RKO (cell line): ENCODE measurements at places on chromosomes 16 and 17.
A peak's percentile ranks its signal among the peaks of the same experiment; 100 is the strongest.

- DNase-seq: no peak
These were observed 399.4 kb downstream of the NPIPA7 start for GRCh38 chr16:16778332-16778731.

DNA sequence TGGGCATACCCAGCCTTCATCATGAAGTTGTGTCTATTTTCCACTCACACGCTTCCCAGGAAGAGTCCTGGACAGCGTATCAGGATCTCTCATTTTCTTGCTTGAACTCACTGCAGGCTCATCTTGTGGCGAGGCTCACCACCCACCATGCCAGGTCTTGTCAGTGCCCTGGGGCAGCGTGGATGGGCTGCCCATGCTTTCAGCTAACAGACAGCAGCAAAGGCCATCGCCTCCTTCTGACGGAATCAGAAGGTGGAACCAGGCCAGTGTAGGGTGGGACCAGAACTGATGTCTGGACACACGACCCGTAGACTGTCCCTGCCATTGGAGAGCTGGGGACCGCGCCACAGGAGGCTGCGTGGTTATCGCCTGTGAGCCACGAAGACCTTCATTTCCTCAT is 169.4 kb downstream of the FOXL1 start:
- DNase-seq: no peak

- no peak for DNase-seq
These were observed 15.8 kb downstream of the CACNG5 start for GRCh38 chr17:66850692-66851091.

GRCh38 chr17:57001541-57001940 is 23.6 kb downstream of the SCPEP1 start:
- DNase-seq: no peak

- no peak for DNase-seq
These were observed 93.5 kb upstream of the HSBP1 start for GRCh38 chr16:83714286-83714685.

DNA sequence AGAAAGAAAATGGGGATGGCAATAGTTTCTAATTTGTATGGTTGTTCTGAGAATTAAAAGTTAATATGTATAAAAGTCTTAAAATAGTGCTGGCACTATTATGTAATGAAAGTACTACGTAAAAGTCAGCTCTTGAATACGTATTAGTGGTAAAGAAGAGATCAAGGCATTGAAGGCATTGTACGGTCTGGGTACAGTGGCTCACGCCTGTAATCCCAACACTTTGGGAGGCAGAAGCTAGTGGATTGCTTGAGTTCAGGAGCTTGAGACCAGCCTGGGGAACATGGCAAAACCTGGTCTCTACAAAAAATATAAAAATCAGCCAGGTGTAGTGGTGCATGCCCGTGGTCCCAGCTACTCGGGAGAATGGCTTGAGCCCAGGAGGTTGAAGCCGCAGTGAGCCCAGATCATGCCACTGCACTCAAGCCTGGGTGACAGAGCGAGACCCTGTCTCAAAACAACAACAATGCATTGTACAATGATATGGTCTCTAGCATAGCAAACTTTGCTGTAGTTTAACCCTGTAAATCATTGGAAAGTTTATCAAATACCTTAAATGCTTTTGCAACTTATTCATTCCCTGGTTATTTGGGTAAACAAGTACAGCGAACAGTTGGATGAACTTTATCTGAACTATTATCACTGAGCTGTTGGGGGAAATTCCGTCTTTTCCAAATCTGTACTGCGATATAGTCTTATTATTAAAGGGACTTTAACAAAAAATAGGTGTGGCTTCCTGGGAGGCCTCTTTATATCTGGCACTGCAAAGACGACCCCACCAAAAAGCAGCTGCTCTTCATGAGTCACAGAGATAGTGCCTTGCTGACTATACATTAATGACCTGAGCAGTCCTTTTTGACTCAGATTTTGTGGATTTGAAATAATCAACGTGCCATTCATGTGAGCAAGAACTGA is 73.6 kb downstream of the GPRC5B start:
- DNase-seq: peak; percentile 10

GRCh38 chr17:80109713-80110446 is 8.5 kb downstream of the GAA start:
- DNase-seq: no peak

GRCh38 chr17:76747716-76748363 is 9.9 kb downstream of the MFSD11 start:
- no peak for DNase-seq

DNA sequence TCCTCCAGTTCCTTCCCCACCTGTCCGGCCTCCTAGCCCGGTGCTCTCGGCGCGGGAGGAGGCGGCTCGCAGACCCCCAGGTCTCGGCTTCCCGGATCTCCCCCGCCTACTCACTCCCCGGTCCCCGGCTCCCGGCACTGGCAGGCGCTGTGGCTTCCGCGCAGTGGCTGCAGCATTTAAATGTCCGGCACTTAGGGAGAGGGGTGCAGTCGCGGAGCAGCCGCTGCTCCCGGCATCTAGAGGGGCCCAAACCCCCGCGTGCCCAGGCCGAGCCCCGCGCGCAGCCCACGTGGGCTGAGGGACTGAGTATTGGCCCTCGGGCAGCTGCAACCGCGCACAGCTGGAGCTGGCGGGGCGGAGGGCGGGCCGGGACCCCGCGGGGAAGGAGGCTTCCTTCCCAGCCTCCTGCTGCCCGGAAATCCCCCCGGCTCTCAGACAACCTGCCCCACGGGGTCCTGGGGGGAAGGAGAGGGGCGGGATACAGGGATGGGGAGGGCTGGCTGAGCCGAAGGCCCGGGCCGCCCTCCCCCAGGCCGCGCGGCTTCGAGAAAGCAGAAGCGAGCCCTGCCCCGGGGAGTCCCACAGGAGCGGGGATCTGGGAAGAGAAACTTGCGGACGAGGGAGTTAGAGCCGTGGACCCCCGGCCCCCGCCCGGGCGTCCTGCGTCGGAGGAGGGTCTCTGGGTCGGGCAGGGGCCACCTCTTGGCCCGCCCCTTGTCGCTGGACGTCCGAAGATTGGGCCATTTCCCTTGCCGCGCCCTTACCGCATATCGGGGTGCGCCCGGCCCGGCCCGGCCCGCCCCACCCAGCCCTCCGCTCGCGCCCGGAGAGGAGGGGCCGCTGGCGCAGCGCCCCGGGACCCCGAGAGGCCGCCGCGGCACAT is at the start of gene MMP25:
Gene MMP25, plus strand, starts transcription at position 804 of the 883 bp plus-strand sequence. CDS start 357 bp downstream, outside the sequence.
- DNase-seq: peak; percentile 52

GRCh38 chr17:81707725-81708646 is 4.1 kb upstream of the SLC25A10 start:
- no peak for DNase-seq

GRCh38 chr16:85359147-85359822 is 247.0 kb upstream of the CIBAR2 start:
- no peak for DNase-seq

DNA sequence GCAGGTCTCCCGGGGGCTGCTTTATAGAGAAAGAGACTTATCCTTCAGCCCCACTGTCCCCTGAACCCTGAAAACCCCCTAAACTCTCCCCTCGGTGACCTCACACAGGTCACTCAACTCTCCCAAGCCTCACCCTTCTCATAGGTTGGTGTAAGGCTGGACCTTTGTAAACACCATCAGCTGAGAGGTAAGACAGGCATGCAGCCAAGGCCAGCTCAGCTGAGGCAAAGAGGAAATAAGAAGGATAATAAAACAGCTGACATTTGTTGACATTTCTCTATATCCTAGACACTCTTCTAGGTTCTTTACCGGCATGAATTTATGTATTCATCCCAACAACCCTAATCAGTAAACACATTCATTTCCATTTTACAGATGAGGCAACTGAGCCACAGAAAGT is 134.3 kb downstream of the CCT6B start:
- no peak for DNase-seq

GRCh38 chr17:4199818-4200402 is 56.9 kb downstream of the CYB5D2 start:
- peak; percentile 63 for DNase-seq

DNA sequence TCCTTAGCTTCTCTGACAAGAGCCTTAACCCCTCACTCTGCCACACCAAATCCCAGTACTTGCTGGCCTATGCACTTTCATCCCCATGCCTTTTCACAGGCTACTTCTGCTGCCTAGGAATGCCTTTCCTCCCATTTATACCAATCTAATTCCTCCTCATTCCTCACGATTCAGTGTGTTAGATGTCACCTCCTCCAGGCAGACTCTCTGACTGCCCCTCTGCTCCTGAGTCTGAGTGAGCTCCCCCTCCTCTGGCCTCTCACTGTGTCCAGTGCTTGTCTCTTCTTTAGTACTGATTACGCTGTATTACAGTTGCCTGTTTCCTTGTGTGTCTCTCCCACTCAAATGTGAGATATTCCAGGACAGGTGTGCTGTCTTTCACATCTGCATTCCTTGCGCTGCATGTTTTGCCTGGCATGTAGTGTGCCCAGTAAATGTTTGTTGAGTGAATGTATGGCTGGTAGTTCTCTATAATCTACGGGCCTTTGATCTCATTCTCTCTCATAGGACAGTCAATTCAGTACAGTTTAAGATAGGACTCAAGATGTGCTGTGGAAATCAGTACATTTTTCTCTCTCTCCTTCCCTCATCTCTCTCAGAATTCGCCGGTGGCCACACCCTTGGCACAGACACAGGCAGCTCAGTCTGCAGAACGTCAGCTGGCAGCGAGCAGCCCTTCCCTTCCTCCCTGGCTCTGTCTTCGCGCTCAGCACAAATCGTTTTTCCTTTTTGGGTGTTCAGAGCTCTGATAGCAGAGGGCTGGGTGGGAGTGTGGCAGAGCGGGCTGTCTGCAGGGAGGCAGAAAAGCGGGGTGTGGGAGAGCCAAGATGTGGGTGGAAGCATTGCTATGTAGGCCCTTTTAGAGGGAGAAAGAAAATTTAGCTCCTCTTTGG is 18.5 kb downstream of the ARL4D start:
- DNase-seq: no peak

GRCh38 chr17:82536512-82537201 is 17.1 kb downstream of the FOXK2 start:
- DNase-seq: no peak

- no peak for DNase-seq
These were observed 4.8 kb downstream of the IL4R start for GRCh38 chr16:27318392-27319256.

DNA sequence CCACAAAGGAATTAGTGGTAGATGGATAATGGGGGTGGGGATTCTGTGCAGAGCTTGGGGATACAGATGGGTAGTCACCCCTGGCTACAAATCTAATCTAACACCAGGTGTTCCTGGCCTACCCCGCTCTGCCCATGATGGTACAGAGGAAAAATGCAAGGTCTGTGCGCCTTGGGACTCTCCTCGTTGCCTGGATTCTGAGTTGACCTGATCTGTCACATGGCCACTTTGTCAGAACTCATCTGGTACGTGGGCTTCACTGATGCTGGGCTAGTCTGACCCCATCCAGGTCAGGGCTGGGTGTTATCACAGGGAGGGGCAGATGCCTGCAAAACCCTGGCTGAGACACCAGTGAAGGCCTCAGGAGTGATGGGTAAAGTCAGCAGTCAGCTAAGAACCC is 5.2 kb downstream of the ZNF764 start:
- no peak for DNase-seq

DNA sequence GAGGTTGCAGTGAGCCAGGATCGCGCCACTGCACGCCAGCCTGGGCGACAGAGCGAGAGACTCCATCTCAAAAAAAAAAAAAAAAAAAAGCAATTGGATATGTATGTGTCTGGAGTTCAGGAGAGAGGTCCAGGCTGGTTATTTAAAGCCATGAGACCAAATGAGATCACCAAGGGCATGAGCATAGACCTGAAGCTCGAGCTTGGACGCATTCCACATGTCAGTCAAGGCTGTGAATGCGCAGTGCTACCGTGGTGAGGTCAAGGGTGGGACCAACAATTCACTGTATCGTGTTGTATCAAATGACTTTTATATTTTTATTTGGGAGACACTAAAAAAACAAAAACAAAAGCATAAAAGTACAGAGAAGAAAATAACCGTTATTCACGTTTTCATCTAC is 29.1 kb upstream of the SPNS2 start:
- DNase-seq: no peak

DNA sequence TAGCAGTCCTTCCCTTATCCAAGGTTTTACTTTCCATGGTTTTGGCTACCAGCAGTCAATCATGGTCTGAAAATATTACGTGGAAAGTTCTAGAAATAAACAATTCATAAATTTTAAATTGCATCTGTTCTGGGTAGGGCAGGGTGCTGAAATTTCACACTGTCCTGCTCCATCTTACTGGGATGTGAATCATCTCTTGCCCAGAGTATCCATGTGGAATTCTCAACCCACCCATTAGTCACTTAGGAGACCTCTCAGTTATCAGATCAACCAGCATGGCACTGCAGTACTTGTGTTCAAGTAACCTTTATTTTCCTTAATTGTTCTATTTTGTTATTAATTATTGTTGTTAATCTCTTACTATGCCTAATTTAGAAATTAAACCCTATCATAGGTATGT is 202.8 kb upstream of the CPHXL start:
- DNase-seq: no peak

GRCh38 chr16:89003831-89004208 is 26.8 kb upstream of the CBFA2T3 start:
- no peak for DNase-seq

DNA sequence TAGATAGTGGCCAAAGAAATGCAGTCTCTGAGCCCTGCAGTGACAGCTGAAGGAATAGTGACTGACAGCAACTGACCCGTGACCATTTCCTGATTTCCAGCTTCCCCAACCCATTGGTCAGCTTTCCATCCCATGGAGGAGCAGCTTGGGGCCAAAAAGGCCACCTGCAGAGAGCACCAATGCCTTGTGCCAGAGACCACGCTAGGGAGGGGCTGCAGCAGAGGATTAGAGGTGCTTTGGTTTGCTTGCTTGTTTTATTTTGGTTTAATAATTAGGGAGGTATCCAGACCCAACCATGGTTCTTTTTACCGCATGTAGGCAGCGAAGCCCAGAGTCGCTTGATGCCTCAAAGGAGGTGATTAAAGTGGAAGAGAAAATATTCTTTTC is 61.3 kb upstream of the SIAH1 start:
- DNase-seq: no peak

DNA sequence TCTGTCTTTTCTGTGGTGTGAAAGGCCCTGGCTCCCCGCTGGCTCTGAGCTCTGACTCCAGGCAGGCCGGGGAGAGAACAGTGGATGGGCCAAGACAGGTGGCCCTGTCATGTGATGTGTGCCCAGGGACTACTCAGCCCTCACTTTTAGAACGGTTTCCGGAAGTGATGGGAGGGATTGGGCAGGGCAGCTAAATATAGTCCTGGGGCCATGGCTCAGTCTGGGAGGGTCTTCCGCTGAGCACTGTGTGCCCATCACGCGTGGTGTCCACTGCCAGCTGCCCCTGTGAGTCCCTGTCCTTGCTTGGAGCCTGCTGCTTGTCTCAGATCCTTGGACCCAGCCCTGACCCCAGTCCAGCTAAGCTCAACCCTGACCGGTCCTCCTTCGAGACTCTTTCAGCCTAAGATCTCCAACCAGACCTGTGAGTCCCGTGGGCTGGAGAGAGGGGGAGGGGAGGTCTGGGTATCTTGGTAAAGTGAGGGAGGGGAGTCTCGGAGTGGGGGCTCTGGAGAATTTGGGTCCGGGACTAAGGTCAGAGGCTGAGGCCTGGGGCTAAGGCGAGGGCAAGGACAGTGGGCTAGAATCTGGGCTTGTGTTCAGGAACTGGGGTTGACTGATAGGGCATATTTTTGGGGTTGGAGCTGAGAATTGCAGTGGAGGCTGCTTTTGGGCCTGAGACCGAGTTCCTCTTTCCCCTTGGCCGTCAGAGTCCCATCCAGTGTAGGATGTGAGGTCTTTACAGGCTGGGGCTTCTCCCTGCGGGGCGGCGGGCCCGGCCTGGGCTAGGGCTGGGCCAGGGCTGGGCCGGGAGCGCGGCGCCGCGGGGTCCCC is at the start of gene TRIM72:
Gene TRIM72, plus strand, starts transcription at position 243 of the 831 bp plus-strand sequence. CDS start 620 bp downstream, outside the sequence.
- DNase-seq: no peak
